NB4 (cell line): ENCODE measurements at places on chromosomes 4 and X.

- no peak for DNase-seq
Observed at GRCh38 chrX:15870310-15870709, 15.7 kb upstream of the AP1S2 start.

- DNase-seq: no peak
Observed at GRCh38 chr4:3766785-3767569, 792 bp downstream of the ADRA2C start.

DNA sequence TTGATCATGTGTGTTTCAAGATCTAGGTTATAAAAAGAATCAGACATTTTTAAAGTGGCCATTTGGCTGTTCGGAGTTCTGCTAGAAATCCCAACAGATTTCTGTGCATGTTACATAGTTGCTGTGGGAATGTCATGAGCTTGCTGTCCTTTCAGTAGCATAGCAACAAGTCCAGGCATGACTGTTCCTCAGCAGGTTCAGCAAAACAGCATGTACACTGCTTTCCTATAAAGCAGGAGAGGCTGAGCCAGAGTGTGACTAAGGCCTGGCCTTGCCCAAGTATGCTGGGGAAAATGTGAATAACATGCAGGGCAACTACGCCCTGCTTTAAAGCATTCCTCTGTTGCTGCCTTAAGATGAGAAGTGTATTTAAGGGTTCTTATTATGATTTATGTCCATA, 217.1 kb upstream of the SMIM31 start:
- DNase-seq: no peak

GRCh38 chr4:80016506-80016905, 56.5 kb downstream of the ANTXR2 start:
- DNase-seq: peak; percentile 35

DNA sequence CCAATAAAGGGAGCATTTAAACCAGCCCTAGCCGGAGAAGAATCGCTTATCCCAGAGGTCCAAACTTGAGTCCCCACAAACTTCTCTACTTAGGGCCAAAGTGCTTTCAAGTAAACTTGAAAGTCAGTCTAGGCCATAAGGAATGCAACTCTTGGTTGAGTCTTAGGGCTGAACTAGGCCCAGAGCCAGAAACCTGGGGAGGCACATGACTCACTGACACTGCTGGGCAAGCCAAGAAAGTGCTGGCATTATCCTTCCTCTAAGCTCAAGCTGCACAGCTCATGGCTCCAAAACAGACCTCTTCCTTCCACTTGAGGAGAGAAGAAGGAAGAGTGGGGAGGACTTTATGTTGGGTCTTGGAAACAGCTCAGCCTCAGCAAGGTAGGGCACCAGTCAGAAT, 1257.3 kb upstream of the DIAPH2 start:
- DNase-seq: no peak

- peak; percentile 11 for DNase-seq
Observed at GRCh38 chr4:35315419-35315818, 928.9 kb downstream of the ARAP2 start.

DNA sequence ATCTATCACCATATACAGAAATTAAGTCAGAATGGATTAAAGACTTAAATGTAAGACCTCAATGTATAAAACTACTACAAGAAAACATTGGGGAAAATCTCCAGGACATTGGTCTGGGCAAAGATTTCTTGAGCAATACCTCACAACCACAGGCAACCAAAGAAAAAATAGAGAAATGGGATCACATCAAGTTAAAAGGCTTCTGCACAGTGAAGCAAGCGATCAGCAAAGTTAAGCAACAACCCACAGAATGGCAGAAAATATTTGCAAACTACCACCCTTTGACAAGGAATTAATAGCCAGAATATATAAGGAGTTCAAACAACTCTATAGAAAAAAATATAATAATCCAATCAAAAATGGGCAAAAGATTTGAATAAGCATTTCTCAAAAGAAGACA, 236.9 kb upstream of the EMCN start:
- peak; percentile 41 for DNase-seq

DNA sequence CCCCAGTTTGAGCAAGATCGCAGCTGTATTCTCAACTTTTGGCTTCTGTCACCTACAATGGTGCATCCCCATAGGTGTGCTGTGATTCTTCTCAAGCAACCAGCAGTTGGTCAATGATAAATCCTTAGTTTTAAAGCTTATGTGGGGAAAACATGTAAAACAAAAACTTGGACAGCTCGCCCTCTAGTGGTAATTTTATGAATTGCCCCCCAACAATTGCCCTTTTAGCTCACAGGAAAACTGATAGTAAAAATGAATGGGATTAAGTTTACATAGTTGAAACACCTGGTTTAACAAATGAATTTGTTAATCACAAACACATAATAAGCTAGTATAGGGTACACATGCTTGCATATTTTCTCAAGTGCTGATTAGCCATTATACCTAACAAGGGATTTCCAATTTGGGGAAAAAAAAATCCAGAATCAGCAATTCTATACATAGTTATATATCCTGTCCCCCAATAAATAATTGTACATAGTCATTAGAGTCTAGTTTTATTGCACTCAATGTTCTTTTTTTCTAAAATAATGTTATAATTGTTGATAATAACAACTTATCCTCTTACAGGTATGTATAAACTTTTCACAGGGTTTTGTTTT, 30.1 kb downstream of the TEX13A start:
- peak; percentile 30 for DNase-seq

- DNase-seq: no peak
Observed at GRCh38 chr4:38132107-38132673, 172.0 kb downstream of the PTTG2 start.

- DNase-seq: no peak
Observed at GRCh38 chrX:68846536-68846935, 17.7 kb downstream of the EFNB1 start.

DNA sequence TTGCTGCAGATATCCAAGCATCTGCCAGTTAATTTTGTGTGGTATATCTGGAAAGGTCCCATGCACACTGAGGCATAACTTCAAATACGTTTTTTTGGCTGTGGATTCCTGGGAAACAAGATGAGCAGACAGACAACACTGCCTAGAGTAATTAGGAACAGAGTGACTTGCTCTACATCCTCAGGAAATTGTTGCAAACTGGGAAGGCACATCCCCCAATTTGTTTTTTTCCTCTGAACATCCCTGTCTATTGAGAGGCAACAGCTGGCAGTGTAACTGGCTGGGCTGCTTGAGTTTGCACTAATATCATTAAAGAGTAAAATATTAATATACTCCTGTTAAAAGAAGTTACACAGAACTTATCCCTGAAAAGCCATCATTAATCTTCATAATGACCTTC, 207.7 kb upstream of the SLIT2 start:
- DNase-seq: no peak

- DNase-seq: no peak
Observed at GRCh38 chr4:29565256-29565655, 1154.9 kb upstream of the PCDH7 start.

DNA sequence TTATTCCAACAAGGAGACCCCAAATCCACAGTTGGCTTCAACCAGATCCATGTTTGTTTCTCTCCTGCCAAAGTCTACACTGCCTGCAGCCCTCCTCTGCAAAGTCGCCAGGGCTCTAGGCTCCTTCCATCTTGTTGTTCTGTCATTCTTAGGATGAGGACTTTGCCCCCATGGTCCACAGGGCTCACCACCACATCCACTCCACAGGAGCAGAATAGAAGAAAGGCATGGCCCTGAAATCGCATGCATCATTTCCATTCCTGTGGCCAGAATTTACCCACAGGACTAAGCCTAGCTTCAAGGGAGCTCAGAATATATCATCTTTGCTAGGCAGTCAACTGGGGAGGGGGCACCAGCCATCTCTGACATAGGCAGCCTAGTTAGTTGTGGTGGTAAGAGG, 254.7 kb downstream of the FBXW7 start:
- DNase-seq: no peak

DNA sequence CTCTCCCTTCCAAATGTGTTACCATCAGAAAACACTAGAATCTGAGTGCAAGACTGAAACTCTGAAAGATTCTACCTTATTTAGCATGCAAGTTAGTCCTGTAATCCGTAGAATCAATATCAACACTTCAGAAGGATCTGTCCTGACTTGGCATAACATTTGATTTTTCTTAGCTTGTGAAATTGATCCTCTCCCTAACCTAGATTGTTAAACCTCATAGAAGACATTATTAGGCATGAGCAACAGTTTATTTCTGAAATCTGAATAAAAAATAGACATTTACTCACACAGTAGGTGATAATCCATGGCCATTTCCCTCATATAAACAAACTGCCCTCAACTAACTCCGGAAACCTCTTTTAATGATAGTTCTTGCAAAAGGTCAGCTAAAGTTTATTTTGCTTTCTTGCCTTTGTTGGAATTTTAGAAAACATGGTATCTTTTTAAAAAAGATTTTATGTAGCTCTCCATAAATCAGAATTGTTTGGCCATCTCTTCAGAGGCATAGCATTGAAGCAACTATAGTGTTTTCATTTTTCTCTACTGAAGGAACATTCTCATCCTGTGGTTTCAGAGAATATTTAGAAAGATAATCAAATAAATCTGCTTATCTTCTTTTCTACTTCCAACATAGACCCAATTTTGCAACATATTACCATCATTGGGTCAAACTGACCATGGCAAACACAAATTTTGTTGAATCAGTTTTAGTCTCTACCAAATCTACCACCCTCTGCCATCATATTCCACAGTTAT, 38.5 kb upstream of the PDLIM5 start:
- DNase-seq: no peak

DNA sequence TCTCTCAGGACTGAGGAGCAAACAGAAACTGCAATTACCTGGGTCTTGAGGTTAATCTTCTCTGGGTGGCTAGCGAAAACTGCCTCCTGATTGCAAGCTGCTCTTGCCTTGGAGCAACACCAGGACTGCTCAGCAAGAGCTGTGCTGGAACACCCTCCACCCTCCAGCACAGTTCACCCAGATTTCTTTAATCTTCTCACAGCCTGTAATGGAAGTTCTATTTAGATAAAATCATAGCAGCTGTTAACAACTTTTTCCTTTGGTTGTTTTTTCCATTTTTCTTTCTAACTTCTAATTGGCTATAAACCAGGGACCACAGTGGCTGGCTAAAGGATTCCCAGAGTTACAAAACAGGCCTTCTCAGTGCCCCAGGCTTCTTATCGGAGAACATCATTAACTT, 36.3 kb downstream of the OPHN1 start:
- no peak for DNase-seq

GRCh38 chr4:4607336-4608213, 65.7 kb upstream of the STX18 start:
- DNase-seq: no peak

DNA sequence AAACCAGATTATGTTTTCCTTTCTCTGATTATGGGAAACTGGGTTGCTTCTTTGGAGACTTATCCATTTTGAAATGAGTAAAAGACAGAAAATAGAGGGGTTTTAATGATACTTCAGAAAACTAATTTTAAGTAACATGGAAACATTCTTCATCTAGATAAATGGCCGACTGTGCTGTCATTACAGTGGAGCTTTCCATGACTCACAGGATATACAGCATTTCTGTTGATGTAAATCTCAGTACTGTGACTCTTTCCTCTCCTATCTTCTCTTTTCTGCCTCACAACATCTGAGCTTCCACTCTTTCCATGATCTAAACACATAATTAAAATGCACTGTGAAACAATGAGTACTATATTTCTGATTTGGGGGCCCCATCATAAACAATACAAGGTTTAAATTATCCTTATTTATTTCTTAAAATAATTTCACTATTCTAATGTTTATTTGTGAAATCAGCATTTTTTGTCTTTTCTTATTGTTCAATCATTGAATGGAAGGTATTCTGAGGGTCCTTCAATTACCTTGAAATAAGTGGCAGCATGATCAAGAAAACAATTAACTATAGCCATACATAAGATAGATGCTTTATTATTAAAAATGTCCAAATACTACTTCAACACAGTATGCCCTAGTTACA, 19.3 kb downstream of the SEC24D start:
- no peak for DNase-seq

DNA sequence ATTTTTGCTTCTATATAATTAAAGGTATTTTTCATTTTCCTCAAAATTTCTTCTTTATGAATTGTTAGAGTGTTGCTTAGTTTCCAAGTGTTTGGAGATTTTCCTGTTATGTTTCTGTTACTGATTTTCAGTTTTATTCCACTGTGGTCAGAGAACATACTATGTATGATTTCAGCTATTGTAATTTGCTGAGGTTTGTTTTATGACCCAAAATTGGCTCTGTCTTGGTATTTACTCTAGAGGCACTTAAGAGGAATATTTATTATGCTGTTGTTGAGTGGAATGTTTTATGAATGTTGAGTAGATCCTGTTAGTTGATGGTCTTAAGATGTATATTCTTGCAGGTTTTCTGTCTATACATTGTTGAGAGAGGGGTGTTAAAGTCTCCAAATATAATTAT, 263.5 kb downstream of the PABPC4L start:
- DNase-seq: no peak

DNA sequence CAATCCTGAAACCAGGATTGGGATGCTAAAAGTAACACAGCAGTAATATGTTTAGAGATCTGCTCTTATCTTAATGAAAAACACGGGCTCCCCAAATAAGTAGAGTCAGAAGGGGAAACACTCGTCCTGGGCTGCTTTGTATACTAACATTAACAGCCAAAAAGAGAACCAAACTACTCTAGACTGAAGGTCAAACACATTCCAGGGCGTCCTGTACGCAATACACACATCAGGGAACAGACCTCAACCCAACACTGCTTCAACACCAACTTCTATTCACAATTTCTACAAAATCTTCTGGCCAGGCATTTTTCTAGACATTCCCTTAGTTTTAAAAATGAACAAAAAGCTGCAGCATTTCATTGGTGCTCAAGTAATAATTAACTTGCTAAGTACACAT, 21.4 kb downstream of the FAT1 start:
- no peak for DNase-seq

DNA sequence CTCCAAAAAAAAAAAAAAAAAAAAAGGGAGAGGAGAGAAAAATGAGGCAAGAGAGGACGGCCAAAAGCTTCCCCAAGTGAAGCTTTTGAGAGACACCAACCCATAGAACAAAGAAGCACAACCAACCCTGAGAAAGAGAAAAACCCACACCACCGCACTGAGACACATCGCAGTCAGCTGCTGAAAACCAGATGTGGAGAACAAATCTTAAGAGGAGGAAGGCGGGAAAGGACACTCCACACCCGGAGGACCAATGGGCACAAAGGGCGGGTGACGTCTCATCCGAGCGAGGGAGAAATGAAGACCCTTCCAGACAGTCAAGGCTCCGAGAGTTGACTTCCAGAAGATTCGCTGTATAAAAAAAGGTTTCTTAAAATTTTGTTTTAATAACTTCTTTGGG, 112.1 kb downstream of the AFAP1 start:
- no peak for DNase-seq

DNA sequence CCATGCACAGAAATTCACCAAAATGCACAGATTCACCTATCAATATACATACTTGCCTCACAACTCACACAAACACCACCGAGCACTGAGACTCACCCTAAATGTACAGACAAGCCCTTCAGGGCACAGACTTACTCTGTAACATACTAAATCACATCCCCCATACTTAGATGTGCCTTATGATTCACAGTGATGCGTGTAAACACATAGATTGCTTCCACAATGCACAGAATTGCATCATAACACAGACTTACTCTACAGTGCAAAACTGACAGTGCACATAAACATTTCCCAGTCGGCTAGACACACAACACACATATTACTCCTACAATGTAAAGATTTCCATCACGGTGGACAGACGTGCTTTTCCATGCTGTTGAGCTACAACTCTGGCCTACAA, 6.2 kb downstream of the LINC00632 start:
- no peak for DNase-seq

GRCh38 chrX:74523224-74523623, 91.2 kb downstream of the RLIM start:
- DNase-seq: no peak

GRCh38 chr4:114694770-114695169, 96.2 kb downstream of the UGT8 start:
- DNase-seq: peak; percentile 46

GRCh38 chr4:184649971-184650855, 675 bp downstream of the PRIMPOL start:
- DNase-seq: peak; percentile 57
